NCI-H2171 treated with DMSO at 0.1 percent for 48 hours (cell line): ENCODE measurements at places on chromosomes 13 and 19.

DNA sequence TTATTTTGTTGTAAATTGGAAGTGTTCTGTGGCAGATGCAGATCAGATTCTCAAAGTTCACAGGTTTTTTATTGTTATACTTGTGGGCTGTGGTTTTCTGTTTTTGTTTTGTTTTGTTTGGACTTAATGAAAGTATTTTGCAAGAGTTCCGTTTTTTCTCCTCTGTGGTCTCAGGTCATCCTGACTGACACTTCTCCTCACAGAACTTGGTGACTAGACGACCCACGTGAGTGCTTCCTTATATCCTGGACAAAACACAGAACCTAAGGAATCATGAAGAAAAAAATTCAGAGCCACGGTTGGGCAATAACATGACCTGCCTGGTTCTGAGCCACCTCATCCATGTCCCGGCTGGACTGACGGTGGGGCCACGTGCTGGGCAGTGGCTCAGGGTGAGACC, 2.5 kb upstream of the RFPL4AL1 start:
- no peak for DNase-seq

GRCh38 chr13:66926200-66926850, 303.8 kb downstream of the PCDH9 start:
- no peak for DNase-seq

DNA sequence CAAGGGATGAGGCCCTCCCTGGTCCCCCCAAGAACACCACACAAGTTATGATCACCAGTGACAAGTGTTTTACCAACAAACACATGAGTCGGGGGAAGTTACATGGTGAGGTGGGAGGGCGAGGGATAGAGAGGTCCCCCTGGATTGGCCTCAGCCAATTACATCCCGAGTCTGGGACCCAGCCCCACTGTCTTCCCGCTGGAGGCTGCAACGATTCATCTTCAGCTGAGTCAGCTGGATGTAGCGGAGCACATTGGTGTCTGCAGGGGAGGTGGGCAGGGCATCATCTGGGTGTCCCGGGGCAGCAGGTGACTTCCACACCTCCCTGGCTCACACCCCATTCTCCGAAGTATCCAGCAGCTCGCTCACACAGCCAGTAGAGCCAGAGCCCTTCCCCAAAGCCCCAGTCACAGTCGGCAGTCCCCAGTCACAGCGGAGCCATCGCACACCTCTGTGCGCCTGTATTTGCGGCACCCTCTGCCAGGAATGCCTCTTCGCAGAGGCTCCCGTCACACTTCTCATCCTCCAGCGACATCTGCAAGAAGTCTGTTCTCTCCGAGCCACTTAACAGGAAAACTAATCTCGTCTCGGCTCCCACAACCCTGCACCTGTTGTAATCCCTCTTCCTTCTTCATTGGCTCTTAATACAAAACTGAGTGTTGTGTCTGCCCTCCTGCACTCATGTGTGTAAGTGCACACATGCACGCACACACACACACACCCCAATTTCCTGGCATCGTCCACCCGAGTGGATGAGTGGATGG, 2.0 kb downstream of the TTC9B start:
- peak; percentile 38 for DNase-seq

DNA sequence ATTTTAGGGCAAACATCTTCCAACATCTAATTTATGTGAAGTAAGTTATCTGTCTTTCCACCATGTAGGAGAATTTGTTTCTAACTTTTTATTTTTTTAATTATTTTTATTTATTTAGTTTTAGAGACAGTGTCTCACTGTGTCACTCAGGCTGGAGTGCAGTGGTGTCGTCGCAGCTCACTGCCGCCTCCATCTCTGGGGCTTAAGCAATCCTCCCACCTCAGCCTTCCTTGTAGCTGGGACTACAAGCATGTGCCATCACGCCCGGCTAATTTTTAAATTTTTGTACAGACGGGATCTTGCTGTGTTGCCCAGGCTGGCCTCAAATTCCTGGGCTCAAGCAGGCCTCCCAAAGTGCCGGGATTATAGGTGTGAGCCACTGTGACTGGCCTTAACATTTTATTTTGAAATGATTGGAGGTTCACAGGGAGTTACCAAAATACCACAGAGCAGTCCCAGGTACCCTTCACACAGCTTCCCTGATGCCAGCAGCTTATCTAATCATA, 58.8 kb downstream of the CELF5 start:
- DNase-seq = no peak

DNA sequence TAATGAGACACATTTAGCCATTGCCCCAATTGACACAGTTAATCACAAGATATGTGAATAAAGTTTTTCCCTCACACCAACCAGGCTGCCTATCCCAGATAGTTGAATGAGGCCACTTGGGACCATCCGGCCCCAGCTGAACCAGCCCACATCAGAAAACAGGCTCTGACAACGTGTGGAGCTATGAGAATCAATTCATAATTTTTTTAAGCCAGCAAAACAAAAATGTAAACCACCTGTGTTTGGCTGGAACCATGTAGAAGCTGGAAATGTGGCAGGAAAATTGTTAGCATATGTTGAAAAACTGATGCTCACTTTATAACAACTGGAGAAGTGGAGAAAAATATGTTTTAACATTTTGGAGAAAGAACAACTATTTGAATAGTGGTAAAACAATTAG, 1161.3 kb downstream of the SLITRK1 start:
- no peak for DNase-seq

DNA sequence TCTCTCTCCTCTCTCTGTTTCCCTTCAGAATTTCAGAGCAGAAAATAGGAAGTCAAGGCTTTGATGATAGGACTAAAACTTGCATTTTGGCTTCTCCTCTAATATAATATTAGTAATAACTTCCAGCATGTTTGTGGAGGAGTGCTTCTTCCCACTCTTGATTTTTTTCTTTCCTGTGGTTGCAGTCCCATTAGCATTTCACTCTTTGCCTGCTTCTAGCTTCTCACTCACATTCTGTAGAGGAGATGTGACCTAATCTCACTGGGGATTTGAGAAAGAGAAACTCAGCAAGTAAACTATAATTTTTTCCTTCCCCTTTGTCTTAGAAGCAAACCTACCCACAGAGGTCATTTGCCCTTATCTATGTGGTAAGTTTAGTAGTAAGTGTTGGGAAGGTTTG, 169.4 kb upstream of the HTR2A start:
- DNase-seq = no peak

DNA sequence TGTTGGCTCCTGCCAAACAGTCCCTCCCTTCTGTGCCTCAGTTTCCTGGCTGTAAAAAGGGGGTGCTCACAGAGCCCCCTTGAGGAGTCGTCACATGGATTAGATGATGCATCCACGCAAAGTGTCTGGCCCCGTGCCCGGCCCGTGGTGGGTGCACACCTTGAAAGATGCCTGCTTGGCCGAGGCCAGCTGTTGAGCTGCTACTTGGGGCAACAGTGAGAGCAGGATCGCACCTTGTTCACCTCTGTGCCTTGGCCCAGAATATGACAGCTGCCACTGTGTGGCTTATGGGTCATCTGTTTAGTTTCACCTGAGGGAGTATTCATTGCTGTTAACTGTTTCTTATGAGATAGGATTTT, 17.7 kb downstream of the CRTC1 start:
- peak; percentile 75 for DNase-seq
